BJ (cell line): ENCODE measurements at places on chromosomes 1 and 21.
A peak's percentile ranks its signal among the peaks of the same experiment; 100 is the strongest.

DNA sequence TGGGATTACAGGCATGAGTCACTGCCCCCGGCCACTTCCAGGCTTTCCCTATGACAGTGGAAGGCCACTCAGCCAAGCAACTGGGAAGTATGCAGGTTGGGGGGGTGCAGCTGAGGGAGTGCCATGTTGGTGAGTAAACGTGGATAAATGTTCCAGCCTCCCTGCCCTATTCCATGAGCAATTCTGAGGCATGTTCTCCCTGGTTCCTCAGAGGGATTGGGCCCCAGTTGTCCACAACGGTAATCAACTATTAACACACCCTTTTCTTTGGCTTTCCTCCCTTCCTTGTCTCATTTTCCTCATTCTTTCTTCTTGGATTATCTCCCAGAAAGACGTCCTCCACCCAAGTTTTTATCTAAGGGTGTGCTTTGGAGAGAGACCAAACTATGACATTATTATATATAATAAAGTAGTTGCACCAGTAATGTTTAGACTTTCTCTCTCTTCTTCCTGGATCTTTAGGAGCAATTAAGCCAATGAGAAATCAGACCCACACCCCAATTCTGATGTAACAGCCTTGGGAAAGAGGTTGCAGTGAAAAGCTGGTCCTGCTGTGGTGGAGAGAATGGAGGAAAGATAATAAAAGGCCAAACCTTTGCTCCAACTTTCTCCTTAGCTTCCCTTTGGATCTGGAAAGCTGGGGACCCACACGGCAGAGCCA lies 6.8 kb upstream of the SLAMF9 start:
- peak; percentile 88 for DNase-seq

DNA sequence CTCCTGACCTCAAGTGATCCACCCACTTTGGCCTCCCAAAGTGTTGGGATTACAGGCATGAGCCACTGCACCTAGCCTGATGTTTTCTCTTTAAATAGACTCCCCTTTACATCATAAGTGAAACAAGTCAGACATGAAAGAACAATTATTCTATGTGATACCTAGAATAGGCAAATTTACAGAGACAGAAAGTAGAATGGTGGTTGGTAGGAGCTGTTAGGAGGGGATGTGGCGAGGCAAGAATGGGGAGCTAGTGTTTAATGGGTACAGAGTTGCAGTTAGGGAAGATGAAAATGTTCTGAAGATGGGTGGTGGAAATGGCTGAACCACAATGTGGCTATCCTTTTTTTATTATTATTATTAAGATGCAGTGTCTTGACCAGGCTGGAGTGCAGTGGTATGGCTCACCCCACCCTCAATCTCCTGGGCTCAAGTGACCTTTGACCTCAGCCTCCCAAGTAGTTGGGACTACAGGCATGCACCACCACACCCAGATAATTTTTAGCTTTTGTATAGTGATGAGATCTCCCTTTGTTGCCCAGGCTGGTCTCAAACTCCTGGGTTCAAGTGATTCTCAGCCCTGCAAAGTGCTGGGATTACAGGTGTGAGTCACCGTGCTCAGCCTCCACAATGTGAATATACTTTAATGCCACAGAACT lies 28.4 kb downstream of the ELF3 start:
- no peak for DNase-seq

DNA sequence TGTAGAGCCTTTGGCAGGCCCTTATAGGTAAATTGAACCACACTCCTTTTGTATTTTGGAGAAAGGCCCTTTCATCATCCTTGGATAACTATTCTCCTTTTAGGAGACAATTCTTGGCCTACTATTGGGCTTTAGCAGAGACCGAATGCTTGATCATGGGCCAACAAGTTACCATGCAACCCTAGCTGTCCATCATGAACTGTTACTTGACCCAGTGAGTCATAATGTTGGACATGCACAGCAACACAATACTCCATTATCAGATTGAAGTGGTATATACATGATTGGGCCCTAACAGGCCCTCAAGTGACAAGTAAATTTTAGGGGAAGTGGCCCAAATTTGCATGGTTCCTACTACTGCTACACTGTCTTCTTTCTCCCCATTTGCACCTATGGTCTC lies 84.4 kb downstream of the CATSPERE start:
- no peak for DNase-seq

DNA sequence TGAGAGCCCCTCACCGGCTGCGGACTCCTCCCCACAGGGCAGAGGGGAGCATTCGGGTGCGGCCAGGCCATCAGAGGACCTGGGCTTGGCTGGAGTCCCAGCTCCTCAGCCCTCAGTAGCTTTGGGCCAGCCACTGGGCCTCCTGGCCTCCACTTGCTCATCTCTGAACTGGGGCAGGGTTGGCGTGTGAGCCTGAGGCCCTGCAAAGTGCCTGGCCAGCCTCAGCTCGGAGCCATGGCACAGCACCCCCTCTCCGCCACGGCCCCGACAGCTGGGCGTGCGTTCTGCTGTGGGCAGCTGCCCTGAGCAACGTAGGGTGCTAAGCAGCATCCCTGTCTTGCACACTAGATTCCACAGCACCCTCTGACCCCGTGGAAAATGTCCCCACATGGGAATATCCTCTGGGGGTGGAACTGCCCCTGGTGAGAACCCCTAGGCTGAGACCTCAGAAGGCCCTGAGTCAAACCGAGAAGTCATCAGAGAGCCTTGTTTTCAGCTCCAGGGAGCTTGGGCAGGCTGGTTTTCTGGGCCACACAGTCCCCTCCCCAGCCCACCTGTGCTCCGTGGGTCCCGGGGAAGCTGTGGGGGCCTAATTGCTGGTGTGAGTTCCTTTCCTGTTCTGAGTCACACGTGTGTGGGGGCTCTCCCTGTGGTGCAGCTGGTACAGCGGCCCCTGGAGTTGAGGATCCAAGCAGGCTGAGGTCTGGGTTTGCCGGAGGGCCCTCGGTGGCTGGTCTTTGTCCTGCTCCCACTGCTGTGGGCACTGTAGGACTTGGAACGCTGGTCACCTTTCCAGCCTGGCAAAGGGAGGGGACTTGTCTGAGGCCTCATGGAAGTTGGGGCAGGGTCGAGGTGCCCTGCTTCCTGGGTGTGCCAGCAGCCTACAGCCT lies 24.5 kb downstream of the TP73 start:
- DNase-seq: no peak

GRCh38 chr1:17599954-17600300 lies 60.4 kb downstream of the ARHGEF10L start:
- no peak for DNase-seq

DNA sequence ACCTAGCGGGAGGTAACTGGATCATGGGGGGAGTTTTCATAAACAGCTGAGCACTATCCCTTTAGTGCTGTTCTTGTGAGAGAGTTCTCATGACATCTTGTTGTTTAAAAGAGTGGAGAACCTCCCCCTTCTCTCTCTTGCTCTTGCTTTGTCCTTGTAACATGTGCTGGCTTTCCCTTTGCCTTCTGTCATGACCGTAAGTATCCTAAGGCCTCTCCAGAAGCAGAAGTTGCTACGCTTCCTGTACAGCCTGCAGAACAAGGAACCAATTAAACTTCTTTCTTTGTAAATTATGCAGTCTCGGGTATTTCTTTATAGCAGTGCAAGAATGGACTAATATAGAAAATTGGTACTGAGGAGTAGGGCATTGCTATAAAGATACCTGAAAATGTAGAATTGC lies 515.6 kb downstream of the NEGR1 start:
- no peak for DNase-seq

GRCh38 chr1:37474697-37475379 lies 458 bp downstream of the ZC3H12A start:
- no peak for DNase-seq

GRCh38 chr1:209728466-209728865 lies 23.8 kb downstream of the HSD11B1 start:
- DNase-seq: no peak

GRCh38 chr1:22563671-22564602 lies 648 bp downstream of the EPHA8 start:
- DNase-seq: no peak

- DNase-seq: no peak
Measured at GRCh38 chr21:15932726-15933125, 202.9 kb downstream of the USP25 start.

DNA sequence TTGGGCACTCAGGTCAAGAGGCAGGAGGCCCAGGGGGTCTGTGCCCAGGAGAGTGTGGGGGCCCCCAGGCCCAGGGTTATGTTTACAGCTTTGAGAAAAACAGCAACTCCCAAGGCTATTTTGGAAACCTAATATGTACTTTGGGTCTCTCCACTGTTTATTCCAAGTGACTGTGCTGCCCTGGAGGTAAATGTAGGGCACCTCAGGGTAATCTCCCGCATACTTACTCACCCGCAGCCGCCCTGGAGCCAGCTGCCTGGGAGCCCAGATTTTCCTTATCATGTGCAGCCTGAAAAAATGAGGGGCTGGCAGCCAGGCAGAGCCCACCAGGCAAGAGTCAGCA lies 20.0 kb downstream of the IFFO2 start:
- no peak for DNase-seq

- DNase-seq: no peak
Measured at GRCh38 chr1:67431869-67432578, 1.8 kb upstream of the SERBP1 start.

DNA sequence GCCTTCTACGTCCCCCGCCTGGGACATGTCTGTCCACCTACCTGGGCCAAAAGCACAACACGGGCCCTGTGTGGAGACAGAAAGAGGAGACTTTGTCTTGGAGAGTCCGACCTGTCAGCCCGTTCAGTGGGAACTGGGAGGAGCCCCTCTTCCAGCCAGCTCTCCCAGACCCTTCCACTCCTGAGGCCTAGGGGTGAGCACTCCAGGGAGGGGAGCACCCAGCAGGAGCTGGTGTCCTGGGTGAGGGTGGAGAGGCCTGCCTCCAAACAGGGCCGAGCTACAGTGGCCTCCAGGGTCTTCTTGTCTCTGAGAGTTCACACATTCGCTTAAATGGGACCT lies 546 bp downstream of the SPOCD1 start:
- no peak for DNase-seq

DNA sequence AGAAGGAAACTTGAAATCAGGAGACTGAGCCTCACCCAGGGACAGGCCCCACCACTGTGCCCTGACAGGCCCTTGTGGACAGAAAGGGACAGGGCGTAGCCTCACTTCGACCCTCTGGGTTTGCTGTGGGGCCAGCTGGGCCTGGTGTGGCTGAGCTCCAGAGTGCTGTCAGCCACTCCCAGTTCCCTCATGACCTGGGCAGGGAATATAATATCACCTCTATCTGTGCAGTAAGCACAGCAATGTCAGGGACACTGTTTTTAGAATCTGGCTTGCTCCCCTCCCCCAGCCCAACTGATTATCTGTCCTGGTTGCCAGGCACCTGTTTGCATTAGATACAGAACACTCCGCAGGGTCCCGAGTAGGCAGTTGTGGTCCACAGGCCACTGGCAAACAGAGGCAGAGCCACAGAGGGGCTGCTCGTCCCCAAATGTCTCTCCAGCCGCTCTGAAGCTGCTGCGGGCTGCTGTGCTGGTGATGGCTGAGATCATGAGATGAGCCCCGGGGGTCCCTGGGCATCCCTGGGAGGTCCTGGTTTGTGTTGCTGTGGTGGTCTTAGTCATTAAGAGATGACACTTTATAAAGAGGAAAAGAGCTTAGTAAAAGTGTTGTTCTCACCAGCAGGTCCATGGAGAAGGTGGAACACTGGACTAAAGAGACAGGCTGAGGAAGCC lies 51.6 kb downstream of the ETS2 start:
- no peak for DNase-seq

- DNase-seq: no peak
Measured at GRCh38 chr1:220983877-220984635, 104.8 kb downstream of the HLX start.

DNA sequence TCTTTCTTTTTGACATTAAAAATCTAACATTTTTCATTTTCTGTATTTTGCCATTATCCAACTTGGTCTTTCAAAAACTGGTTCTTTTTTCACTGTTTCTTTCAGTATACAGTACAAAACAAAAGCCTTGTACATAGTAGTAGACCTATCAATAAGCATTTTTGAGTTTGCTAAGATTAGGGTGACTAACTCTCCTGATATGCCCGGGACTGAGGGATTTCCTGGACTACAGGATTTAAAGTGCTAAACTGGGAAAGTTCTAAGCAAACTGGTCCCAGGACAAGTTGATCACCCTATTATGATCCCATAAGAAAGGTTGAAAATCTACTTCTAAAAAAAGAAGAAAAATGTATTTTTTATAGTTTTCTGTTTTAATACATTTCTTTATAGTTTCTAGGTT lies 120.9 kb downstream of the USP25 start:
- no peak for DNase-seq

- DNase-seq: no peak
Measured at GRCh38 chr1:18384471-18384870, 96.3 kb upstream of the KLHDC7A start.

DNA sequence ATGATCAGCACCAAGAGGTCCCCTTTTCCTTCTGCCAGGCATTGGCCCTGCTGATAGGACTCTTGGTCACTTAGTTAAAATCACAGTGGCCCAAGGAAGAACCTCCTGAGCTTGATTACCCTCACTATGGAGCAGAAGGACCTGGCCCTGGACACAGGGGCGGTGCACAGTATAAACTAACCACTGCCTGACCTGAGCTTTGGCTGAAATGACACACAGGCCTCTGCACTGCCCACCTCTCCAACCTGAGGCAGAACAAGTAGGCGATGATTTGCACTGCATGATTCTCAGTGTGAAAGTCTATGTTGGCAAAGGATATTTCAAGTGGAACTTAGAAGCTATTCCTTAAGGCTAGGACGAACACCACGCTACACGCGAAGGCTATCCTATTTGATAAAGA lies 48.5 kb downstream of the CAPN2 start:
- DNase-seq: no peak

- DNase-seq: peak; percentile 73
Measured at GRCh38 chr1:30718636-30719405, 4.6 kb downstream of the MATN1 start.

- DNase-seq: no peak
Measured at GRCh38 chr1:40803447-40803846, 19.9 kb downstream of the KCNQ4 start.

GRCh38 chr1:114735479-114735878 lies 18.9 kb upstream of the NRAS start:
- DNase-seq: no peak

DNA sequence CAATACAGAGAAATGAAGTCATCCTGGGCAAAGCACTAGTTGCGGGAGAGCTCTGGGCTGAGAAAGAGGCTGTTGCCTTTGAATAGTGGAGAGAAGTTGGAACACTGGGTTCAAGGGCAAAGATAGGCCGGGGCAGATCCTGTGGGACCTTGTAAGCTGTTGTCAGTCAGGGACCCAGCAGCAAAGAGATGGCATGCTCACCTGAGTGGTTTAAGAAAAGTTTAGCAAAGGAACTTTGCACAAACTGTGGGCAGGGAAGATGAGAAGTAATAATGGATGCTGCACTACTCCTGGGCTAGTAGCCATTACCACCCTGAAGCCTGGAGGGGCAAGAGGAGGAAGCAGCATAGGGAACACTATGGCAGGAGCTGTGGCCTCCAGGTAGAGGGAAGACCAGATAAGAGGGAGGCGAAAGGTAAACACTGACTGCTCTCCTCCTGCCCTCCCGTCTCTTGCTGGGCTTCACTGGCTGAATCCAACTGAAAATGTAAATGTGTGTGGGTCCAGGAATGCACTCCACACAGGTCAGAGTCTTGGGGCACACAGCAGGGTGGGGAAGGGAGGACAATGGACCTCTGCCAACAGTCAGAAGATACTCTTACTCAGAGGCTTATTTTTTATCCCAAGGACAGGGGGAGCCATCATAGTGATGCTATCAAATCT lies 129.2 kb downstream of the PLPP3 start:
- DNase-seq: no peak
